ENCODE measurements at places on chromosomes 13 and 19. TPM values are rescaled to one million over a fixed set of nuclear protein-coding genes. Genes with fewer than 3 reads are reported as not detected.

ZNF460 gene
- polyA plus RNA-seq = 3.5 TPM

GTF2F1 gene
- 33.8 TPM for polyA plus RNA-seq

DNA sequence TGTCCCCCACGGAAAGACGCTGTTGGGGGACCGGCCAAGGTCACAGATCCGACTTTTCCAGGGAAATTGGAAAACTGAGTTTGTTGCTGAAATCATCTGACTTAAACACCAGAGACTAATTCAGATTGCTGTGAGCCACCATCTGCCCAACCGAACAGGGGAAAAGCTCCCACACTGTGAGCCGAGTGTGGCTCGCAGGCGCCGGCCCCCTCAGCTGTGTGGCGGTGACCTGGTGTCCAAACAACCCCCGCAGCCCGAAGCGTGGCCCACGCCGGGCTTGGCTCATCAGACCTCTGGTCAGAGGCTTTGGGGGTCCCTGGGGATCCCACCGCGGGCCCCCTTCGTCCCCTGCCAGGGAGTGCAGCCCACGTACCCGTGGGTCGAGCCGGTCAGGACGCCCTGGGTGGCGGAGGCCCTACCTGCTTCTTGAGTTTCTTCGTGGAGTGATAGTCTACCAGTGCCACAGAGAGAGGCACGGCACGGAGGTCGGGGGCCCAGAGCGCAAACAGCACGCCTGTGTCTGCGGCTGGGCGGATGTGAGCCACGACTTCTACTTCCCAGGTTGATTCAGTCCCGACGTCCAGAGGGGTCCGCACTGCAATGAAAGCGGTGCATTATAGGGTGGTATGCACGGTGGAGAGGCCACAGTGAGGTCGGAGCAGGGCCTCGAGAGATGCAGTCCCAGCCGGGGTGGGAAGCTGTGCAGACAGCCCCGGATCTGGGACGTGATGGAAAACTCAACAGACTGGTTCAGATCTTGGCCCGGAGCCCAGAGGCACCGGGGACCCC lies 40.7 kb downstream of the GAS6 start:
- DNase-seq = peak; percentile 50

- DNase-seq = no peak
These were observed 104.7 kb downstream of the TUBGCP3 start for GRCh38 chr13:112483299-112483698.

Measured in right cardiac atrium (tissue), 5 donors.